Hair follicular keratinocyte (primary cell): ENCODE measurements at places on chromosomes 2 and 18. TPM values are rescaled to one million over a fixed set of nuclear protein-coding genes. Genes with fewer than 3 reads are reported as not detected.

The NPPC gene
- total RNA-seq, result not detected in 2 replicates

The LHCGR gene
- total RNA-seq, result not detected in 2 replicates

The NT5DC4 gene
- total RNA-seq, result not detected in 2 replicates

The PID1 gene
- 7.8 and 9.6 TPM in 2 replicates for total RNA-seq

The CIB4 gene
- not detected in 2 replicates for total RNA-seq

The RUFY4 gene
- total RNA-seq, result not detected in 2 replicates

The PJVK gene
- total RNA-seq, result 0.53 and 0.62 TPM in 2 replicates
